ENCODE measurements at places on chromosomes 4 and X.
A peak's percentile ranks its signal among the peaks of the same experiment; 100 is the strongest.

GRCh38 chr4:184417802-184418511 lies 56.4 kb downstream of the IRF2 start:
- DNase-seq = peak; percentile 60

DNA sequence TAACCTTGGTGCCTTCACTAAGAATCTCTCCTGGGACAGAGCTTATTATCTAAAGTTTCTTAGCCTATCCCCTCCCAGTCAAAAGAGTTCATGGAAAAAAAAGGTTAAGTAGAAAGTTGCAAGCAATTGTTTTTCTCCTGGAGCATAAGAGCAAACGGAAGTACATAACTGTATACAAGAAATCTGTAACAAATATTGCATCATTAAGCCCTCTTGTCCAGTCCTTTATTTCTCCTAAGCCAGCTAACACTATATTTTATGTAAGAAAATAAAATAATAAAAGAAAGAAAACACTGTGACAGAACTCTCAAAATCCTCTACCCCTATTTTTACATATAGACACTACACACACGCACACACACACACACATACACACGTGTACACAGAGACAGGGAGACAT lies 255.3 kb downstream of the NAF1 start:
- no peak for DNase-seq

DNA sequence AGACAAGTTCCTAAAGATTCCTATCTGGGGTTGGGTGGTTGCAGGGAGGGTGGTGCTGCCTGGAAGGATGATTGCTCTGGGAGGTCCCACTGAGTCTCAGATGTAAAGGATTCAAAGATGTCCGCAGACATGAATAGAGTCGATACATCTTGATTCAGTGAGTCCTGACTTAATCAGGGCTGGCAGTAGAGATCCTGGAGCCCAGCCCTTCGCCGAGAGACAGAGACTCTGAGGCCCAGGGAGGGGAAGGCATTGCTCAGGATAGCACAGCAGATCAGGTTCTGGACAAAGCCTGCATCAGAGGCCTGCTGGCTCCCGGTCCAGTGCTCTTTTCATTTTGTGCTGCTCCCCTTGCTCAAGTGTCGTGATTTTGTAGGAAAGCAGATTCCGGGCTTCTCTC lies 21.7 kb downstream of the PJA1 start:
- DNase-seq = no peak

GRCh38 chrX:103275947-103276567 lies 493 bp downstream of the TCEAL5 start:
- peak; percentile 1 for DNase-seq

DNA sequence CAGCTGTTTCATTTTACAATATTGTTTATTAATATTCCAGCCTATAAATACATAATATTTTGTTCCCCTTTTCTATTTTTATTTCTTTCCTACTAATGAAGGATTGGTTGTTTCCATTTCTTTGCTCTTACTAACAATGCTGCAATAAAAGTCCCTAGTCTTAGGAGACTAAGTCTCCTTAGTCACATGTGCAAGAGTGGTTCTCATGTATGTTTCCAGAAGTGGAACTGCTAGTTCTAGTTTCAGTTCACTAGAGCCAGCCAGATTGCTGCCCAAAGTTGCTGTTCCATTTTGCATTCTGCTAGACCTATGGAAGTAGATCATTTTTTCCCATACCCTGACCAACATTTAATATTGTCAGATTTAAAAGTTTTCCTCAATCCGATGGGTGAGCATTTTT lies 44.3 kb downstream of the CNGA1 start:
- DNase-seq = peak; percentile 12
